Caco-2 (cell line): ENCODE measurements at places on chromosomes 12 and 14. TPM values are rescaled to one million over a fixed set of nuclear protein-coding genes. Genes with fewer than 3 reads are reported as not detected.

The ABCD2 gene
- not detected in 2 replicates for total RNA-seq

The OAS3 gene
- 18.9 and 22.1 TPM in 2 replicates for total RNA-seq

The CLEC1A gene
- not detected in 2 replicates for total RNA-seq

The COX8C gene
- total RNA-seq, result not detected in 2 replicates

The PPFIBP1 gene
- 109 and 134 TPM in 2 replicates for total RNA-seq

DNA sequence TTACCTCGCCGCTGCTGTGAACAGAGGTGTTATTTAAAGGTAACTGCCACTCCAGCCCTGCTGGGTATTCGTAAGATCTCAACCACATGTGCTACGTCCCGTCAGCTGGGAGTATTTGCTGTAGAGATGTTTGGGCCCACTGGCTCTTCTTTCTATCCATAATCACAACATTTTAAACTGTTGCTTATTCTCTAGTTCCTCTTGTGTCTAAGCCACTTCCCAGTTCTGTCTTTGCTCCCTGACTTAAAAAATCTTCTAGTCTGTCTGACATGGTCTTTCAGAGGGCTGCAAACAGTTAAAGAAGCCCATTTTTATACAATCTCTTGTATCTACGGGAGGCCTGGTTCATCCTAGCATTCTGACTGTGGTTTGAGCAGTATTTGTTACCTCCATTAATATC lies 33.2 kb upstream of the HELB start:
- H3K27me3 ChIP-seq, result no peaks in the 10 kb centered on the region; the same call in 1 of the 2 replicates
- DNase-seq, result no peak
- no peaks in the 10 kb centered on the region for H3K4me1 ChIP-seq
- no peak overlapping the region for H3K4me3 ChIP-seq

- no peaks in the 10 kb centered on the region for H3K36me3 ChIP-seq
- H3K4me3 ChIP-seq, result no peak overlapping the region
- H3K27me3 ChIP-seq, result no peaks in the 10 kb centered on the region
- H3K4me1 ChIP-seq, result no peaks in the 10 kb centered on the region
Measured at GRCh38 chr12:77751939-77752338, 78.8 kb upstream of the NAV3 start.

The LRCOL1 gene
- not detected in 2 replicates for total RNA-seq

The TMEM19 gene
- total RNA-seq, result 17.8 and 24.2 TPM in 2 replicates

- DNase-seq, result no peak
- H3K27me3 ChIP-seq, result no peaks in the 10 kb centered on the region
- no peak overlapping the region for H3K4me3 ChIP-seq
- H3K36me3 ChIP-seq, result no peaks in the 10 kb centered on the region
- H3K4me1 ChIP-seq, result no peaks in the 10 kb centered on the region
Measured at GRCh38 chr12:69792533-69792932, 32.5 kb upstream of the MYRFL start.

- no peak for DNase-seq
- H3K4me1 ChIP-seq, result no peaks in the 10 kb centered on the region
- no peak overlapping the region for H3K27ac ChIP-seq
- no peaks in the 10 kb centered on the region for H3K27me3 ChIP-seq
Measured at GRCh38 chr12:71353607-71354006, 86.0 kb upstream of the LGR5 start.

The MYF5 gene
- not detected in 2 replicates for total RNA-seq

GRCh38 chr14:79712302-79712950 lies 498.9 kb downstream of the DIO2 start:
- H3K4me3 ChIP-seq, result no peak overlapping the region
- no peak for DNase-seq
- H3K27ac ChIP-seq, result no peak overlapping the region
- H3K27me3 ChIP-seq, result no peaks in the 10 kb centered on the region
- peaks cover 27% of the 10 kb centered on the region for H3K4me1 ChIP-seq
- no peaks in the 10 kb centered on the region for H3K36me3 ChIP-seq

The GPR84 gene
- total RNA-seq, result not detected in 2 replicates
